Femur (tissue), 1 donor: ENCODE measurements at places on chromosomes 6 and 20.

GRCh38 chr6:169849396-169849795, 98.0 kb downstream of the ERMARD start:
- DNase-seq, result no peak

GRCh38 chr6:75081921-75082320, 123.9 kb downstream of the COL12A1 start:
- DNase-seq, result no peak

GRCh38 chr6:168497381-168497780, 56.4 kb downstream of the SMOC2 start:
- no peak for DNase-seq

DNA sequence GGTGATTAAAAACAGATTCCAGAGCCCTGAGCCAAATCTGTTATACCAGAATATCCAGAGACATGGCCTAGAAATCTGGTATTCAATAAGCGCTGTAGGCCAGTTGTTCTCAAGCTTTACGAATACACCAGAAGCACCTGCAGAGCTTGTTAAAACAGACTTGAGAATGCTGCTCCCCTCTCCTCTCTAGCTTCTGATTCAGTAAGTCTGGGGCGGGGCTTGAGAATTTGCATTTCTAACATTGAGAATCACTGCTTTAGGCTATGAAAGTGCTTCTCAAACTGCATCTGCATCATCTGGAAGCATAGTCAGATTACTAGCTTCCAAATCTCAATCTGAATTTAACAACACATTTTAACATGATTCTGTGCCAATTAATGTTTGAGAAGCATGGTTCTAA, 20.5 kb upstream of the MAN1A1 start:
- no peak for DNase-seq

DNA sequence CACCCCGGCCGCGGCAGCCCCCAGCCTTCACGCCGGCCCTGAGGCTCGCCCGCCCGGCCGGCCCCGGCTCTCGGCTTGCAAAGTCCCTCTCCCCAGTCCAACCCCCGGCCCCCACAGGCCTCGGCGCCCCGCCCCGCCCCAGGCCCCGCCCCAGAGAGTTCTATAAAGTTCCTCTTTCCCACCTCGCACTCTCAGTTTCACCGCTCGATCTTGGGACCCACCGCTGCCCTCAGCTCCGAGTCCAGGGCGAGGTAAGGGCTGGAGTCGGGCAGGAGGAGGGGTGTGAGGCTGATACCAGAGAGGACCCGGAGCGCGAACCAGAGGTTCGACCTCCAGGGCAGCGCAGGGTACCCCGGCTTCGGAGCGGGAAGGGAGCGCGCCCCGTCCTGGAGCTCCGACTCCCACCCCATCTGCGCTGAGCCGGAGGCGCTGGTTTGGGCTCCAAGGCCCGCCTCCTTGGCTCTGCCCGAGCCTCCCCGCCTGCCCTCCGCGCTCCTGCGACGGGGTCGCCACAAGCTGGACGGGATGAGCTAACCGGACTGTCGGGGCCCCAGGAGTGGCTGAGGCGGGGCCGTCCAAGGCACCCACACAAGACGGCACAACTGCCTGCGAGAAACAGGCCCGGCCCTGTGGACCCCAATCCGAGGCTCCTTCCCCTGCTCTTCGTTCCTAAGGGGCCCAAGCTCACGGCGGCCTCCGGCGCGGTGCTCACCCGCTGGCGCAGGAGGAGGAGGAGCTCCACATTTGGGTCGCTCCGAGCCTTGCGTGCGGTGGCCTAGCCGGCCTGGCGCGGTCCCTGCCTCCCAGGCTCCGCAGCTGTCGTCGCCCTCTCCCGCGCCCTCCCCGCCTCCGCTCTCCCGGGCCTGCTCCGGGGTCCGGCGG, at the start of gene IRF4:
Gene IRF4, plus strand, starts transcription at position 194 of the 882 bp plus-strand sequence. CDS start 1,401 bp downstream, outside the sequence.
- no peak for DNase-seq

- peak; percentile 21 for DNase-seq
Measured at GRCh38 chr6:79640146-79641111, 9.3 kb downstream of the SH3BGRL2 start.

GRCh38 chr20:29873946-29874345, 1383.5 kb upstream of the DEFB115 start:
- DNase-seq, result peak; percentile 45

DNA sequence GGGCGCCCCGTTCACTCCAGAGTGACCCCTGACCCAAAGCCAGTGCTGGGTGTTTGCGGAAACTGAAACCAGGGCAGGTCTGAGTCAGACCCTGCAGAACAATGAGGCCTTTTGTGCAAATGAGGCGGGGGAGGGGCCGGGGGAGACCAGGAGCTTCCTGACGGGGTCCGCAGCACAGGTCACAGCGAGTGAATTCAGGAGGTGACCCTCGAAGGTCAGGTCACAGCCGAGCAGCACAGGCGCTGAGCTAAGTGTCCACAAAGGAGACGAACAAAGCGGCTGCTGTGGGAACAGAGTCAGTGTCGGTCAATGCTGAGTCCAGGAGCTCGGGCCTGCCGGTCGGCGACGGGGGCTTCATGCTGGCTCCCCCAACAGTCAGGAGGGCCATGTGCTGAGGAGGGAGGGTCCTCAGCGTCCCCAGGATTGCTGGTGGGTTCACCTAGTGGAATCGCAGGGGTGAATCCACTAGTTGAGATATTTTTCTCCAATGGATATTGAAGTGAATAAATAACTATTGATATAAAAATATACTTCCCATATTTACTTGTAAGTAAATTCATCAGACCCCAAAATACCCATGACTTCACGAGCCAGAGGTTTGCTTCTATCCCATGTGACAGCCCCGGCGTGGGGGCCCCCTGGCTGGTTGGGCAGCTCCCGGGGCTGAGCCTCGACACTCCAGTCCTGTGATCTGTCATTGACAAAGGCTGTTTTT, 188.4 kb upstream of the SULF2 start:
- peak; percentile 11 for DNase-seq

GRCh38 chr20:11982289-11982954, 64.7 kb downstream of the BTBD3 start:
- no peak for DNase-seq

DNA sequence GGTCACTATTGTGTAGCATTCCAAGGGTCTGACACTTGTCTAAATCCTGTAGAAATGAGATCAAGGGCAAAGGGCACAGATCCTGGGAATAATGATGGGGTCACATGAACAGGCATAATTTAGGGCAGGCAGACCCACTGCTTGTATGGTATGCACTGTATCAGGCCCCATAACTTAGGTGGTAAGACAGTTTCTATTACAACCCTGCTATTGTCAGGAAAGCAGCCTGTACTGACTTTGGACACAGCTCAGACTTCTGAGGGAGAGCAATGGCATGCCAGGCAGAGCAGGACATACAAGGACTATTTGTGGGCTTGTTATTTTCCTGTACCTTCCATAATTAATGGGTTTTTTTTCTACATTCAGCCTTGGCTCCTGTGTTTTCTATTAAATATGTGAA, 286.8 kb downstream of the PKHD1 start:
- no peak for DNase-seq

DNA sequence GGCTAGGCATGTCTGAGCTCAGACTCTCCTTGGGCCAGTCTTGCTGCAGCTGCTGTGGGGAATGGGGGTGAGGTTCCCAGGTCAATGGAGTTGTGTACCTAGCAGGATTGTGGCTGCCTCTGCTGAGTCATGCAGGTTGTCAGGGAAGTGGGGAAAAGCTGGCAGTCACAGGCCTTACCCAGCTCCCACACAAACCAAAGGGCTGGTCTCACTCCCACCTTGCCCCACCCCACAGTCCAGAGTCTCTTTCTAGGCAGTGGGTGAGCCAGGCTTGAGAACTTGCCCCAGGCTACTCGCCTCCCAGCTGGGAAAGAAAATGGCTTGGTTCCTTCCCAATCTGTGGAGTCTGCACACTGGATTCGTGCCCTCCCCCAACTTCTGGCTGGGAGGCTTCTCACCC, 65.7 kb downstream of the SCP2D1 start:
- no peak for DNase-seq

DNA sequence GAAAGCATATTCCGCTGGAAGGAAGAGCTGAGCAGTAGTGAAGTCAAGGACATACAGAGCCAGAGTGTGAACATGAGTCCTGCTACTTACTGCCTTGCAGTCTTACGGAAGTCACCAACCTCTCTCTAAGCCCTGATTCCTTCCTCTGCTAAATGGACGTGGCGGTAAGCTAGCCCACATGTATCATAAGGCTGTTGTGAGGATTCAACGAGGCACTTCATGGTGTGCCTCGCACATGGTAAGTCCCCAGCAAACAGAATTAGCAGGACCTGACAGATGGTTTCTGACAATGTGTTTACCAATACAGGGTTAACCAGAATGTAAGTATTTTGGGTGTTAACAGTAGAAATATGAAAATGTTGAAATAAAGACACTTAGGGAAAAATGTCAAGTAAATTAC, 93.2 kb downstream of the IRF4 start:
- no peak for DNase-seq

- DNase-seq, result peak; percentile 70
Measured at GRCh38 chr6:14211562-14211942, 94.0 kb downstream of the CD83 start.
